ENCODE measurements at places on chromosomes 16 and 17.
A peak's percentile ranks its signal among the peaks of the same experiment; 100 is the strongest.

DNA sequence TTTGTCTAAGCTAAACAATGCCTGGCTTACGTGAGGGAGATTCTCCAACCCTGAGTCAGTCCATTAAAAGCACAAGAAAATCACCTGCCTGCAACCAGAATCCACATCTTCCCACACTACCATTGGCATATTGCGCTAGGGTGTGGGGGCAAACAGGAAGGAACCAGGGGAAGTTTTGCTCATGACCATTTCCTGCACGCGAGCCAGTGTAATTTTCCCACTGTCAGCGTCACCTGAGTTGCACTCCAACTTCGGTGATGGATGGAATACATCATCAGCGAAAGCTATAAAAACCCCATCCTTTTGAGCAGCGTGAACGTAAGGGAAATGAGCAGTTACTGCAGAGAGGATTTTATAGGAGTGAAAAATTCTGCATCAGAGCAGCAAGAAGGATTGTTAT is 167.9 kb upstream of the NOL11 start:
- no peak for DNase-seq

GRCh38 chr16:89722392-89723278 is 1.3 kb downstream of the ZNF276 start:
- DNase-seq = peak; percentile 75

DNA sequence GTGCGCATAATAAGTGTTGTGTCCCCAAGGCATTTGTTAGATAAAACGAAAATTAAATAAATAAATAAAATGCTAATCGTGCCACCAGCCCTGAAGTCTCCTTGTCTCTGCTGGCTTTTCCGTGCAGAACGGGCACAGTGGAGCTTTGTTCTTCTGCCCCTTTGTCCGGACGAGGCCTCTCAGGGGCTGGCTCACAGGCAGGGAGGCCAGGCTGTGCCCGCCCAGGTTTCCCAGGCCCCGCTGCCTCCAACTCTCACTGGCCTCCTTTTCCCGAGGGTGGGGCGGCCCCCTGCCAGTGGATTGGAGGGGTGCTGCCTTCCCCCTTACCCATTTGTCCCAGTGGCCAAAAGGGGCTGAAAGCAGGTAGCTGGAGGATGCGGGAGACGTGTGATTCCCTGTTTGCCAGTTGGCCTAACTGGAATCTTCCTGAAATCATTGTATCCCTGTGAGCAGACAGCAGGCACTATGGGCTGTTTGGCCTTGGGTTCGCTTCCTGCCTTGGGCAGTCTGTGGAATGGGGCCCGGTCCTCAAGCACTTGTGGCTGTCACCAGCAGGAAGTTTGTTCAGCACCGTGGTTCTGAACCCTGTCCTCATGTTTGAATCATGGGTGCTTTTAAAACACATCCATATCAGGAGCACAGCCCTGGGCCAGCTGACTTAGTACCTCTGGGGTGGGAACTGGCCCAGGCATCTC is 64.4 kb downstream of the KSR1 start:
- DNase-seq = no peak

DNA sequence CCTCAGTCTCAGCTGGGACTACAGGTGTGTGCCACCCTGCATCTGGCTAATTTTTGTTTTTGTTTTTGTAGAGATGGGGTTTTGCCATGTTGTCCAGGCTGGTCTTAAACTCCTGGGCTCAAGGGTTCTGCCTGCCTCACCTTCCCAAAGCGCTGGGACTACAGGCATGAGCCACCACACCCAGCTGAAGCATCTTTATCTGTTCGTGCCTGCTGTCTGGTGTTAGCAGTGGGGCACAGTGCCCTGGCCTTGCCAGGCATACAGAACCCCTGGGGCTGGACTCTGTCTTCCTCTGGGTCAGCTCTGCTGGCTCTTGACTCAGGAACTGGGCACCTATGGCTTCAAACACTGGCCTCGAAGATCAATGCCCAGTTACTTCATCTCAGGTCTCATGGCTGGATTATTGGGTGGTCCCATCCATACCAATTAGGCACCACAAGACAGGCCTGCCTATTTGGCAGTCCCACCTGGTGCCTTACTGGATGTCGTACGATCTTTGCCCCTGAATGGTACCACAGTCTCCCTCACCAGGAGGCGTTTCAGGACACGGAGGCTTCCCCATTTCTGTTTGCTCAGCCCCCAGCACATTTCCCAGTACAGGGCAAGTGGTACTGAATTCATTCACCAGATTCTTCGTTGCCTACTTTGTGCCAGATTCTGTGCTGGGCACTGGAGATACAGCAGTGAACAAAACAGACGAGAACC is 99.3 kb downstream of the RAB11FIP4 start:
- no peak for DNase-seq

DNA sequence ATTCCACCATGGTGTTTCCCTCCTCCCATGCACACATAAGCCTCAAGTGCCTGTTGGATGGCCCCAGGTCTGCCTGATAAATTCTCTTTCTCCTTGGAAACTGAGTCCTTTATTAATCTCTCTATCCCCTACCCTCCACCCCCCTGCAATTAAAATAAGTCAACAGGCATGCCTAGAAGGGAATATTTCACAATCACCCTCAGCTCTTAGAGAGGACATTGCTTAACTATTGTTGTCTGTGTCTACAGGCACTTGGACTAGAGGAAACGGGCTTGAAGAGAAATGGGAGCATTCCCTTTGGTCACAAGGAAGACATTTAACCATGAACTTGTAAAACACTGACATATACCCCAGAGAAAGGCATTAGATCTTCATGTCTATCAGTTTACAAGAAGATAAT is 39.5 kb downstream of the RCVRN start:
- DNase-seq = no peak

DNA sequence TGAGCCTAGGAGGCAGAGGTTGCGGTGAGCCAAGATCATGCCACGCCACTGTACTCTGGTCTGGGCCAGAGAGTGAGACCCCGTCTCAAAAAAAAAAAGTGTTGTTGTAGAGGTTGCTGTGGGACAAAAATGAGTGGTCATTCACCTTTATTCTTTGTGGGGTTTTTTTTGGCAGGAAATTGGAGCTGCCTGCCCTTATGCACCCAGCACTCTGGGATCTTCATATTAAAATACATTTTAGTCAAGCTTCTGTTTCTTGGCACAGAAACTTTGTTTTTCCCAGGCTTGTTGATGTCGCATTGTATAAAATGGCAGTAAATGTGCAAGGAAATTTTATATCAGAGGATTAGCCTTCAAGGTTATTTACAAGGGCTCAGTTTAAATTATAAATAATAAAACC is 174.3 kb downstream of the FTO start:
- no peak for DNase-seq
